ENCODE measurements at places on chromosomes 7 and 10.

GRCh38 chr10:83166344-83166743, 973.0 kb upstream of the GHITM start:
- no peak for DNase-seq

GRCh38 chr7:16891874-16892643, 10.3 kb upstream of the AGR3 start:
- no peak for DNase-seq

DNA sequence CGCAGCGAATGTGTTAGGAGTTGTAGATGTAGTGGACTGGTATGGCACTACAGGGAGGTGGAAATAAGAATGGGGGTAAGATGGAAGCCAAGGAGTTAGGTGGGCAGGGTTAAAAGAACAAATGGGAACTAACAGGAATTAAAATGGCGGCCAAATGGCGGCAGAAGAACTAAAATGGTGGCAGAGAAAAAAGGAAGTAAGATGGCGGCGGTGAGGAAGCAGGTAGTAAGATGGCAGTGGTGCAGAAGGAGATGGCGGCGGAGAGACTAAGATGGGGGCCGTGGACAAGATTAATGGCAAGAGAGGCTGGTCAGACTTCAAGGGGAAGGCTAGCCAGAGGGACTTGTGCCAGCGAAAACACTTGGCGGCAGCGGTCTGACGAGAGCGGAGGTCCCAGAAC, 44.5 kb downstream of the ZNF138 start:
- no peak for DNase-seq

GRCh38 chr10:35135861-35136260, 9.2 kb downstream of the CREM start:
- DNase-seq = no peak

DNA sequence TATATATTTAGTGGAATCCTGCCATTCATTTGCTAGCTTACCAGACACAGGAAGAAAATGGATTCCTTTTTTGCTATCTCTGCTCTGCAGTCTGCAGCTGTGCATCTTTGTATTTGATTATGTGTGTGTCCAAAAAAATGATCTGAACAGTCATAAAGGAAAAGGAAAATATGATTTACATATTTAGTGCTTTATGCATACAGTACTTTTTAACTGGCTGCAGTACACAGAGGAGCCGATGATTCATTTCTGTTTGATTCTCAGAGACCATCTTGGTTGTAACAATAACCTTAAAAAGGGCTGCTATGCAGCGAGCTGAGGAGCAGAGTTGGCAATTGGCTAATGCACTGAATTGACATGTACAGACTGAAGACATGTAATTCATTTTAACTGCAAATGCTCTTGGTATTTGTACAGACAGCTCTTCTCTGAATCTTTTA, 151.3 kb upstream of the FZD1 start:
- DNase-seq = peak; percentile 5

DNA sequence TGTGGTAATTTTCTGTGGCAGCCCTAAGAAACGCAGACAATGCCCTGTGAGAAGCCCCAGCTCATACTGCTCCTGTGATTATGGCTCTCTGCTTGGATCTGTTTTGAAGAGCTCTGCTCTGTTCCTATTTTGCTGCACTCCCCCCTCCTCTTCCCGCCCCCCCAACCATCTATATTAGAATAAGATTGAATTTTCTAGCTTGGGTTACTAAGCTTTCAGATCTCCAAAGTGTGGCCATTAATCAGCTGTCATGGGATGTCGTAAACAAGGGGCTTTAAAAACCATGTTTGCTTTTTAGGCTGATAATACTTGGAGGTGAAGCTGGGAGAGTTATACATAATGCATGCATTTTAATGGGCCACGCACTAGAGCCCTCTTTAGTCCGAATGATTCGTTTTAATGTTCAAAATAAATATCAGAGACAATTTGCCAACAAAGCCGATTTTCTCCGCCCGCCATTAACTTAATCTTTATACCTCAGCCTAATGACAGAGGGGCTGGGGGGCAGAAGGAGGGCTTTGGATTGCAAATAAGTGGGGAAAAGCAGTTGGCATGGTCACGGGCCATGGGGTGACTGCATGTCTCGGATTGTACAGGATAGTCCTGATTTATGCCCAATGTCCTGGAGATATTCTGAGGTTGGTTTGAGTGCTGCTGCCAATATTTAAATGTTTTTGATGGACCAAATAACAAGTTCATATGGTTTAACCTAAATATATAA, 165.5 kb downstream of the RPS24 start:
- DNase-seq = no peak

DNA sequence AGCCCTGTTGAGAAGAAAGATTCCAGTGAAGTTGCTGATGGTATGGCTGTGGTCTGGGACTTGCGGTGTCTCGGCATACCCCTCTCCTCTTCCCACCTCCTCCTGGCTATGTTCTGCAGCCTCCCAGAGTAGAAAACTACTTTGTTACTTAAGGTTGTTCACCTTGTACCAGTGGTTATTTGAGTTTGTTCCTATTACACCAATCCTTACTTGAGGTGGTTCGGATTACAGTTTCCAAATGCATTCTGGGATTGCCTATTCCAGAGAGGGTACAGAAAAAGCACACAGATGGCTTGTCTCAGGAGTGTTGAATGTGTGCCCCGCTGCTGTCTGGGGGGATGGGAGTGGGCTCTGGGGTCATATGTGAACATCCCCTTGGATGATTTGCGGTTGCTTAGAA, 6.8 kb upstream of the ZNF783 start:
- no peak for DNase-seq

- peak; percentile 48 for DNase-seq
Measured at GRCh38 chr7:42690794-42691639, 220.9 kb downstream of the C7orf25 start.

GRCh38 chr7:47073284-47073683, 508.6 kb downstream of the TNS3 start:
- DNase-seq = no peak
